Stimulated activated CD8-positive, alpha-beta memory T cell treated with anti-CD3 and anti-CD28 coated beads, Interleukin-4, amount 100 ng/mL, for 1 hour (primary cell): ENCODE measurements at places on chromosomes 3 and 15.

- DNase-seq = no peak
These were observed 279.1 kb upstream of the ICE2 start for GRCh38 chr15:60757831-60758570.

GRCh38 chr3:58824285-58824684 lies 157.7 kb upstream of the FAM3D start:
- no peak for DNase-seq

GRCh38 chr3:22608093-22608492 lies 595.0 kb upstream of the UBE2E2 start:
- no peak for DNase-seq

GRCh38 chr3:16251316-16252085 lies 13.2 kb downstream of the DPH3 start:
- no peak for DNase-seq

DNA sequence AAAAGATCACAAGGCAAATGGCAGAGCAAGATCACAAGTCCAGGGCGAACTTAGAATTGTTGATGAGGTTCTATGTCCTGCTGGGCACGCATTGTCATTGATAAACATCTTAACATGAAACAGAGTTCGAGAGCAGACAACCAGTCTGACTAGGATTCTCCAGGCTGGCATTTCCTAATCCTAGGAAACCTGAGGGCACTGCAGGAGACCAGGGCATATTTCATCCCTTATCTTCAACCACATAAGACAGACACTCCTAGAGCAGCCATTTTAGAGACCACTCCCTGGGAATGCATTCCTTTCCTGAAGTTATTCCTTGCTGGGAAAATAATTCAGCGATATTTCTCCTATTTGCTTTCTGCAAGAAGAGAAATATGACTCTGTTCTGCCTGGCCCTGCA lies 1199.9 kb downstream of the SI start:
- no peak for DNase-seq

- DNase-seq = no peak
These were observed 150.5 kb downstream of the MINAR1 start for GRCh38 chr15:79582650-79583049.

DNA sequence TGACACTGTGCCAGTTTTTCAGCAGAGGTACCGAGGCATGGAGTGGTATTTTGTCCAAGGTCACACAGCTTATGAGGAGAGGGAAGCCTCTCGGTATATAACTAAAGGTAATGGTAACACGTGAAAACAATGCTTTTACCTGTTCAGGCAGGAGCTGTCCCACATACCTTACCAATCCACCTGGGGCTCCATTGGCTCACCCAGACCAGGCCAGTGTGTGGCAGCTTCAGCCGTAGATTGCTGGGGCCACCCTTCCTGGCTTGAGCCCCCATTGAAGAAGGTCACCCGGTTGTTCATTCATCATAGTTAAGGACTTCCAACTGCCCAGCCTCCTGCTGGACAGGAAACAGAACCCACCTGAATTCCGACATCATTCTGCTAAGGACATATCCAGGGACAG lies 9.2 kb upstream of the RPP14 start:
- no peak for DNase-seq

DNA sequence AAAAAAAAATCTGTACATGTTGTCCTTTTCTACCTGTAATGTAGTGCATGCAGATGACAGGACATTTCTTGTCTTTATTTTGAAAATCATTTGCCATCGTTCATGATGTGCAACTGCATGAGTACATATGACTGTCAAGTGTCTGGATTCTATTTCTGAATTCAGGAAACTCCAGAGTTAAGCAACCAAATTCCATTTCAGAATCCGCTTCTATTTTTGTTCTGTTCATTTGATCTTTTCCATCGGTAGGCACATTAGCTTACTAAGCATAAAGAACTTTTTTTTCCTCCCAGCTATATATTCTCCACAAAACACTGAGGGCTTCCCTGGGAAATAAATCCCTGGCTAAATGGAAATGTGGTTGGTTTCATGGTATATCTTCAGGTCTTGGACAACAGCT lies 365.6 kb downstream of the PTPRG start:
- DNase-seq = no peak

- DNase-seq = no peak
These were observed 49.5 kb upstream of the SEC13 start for GRCh38 chr3:10370429-10370828.

DNA sequence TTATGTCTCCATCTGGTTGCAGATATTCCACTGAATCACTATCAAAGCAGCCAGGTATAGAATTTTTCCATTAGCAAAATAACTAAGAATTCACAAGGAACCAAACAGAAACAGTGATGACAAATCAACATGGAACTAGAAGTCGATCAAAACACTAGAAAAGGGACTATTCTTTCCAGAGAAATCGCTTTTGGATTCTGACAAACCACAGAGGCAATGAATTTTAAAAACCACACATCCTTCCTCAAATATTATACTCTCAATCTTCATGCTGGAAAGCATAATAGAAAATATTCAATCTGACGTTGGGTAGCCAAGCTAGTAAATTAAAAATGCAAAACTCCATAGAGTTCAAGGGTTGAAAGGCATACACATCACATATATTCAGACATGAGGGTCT lies 93.2 kb upstream of the PPIB start:
- DNase-seq = no peak

DNA sequence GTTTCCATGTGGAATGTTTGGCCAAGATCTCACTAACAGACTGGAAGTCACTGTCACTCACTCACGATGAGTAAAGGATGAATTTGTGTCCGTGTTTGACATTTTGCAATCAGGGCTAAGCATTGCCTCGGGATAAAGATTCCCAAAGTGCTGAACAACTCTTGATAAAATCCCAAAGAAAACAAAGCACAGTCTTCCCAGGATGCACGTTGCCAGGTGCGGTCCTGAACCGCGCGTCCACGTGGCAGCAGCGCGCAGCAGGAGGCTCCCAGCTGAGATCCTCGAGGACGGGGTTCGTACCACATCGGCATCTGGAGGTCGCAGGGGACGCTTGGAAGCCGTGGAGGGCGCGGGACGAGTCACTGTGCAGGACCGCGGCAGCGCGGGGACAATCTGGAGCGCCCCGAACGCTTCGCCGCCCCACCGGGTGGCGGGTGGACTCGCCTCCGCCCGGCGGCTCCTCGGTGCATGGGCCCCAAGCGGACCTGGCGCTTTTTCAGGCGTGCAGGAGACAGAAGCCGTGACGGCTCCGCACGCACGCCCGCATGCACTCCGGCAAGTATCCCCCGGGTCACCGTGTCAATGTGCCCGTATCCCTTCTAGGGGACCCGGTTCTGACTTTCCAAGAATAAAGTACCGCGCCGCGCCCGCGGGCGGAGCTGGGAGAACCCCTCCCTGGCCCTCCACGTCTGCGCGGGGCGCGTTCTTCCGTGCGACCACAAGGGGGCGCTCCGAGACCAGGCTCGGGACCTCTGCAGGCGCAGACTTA lies 17.7 kb downstream of the CPN2 start:
- peak; percentile 76 for DNase-seq

GRCh38 chr3:129942296-129942695 lies 32.2 kb upstream of the TRH start:
- no peak for DNase-seq

- no peak for DNase-seq
These were observed 32.4 kb upstream of the SLC6A6 start for GRCh38 chr3:14369675-14370669.

DNA sequence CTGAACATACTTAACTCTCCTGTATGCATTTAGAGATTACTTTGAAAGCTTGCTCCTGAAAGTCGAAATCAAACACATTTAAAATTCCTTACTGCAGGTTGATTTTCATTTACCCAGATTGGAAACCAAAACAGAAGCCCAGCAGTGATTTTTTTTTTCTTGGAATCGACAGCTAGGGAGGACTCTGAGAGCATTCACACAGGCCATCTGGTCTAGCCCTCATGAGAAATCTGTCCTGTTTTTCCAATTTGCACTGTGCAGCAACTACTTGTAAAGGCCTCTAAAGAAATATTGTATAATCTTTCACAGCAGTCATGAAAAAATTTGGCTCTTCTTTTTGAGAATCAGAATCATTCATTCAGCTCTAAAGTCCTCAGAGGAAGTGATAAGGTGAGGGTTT lies 179.2 kb downstream of the KCNAB1 start:
- no peak for DNase-seq

- no peak for DNase-seq
These were observed 31.7 kb upstream of the SRP14 start for GRCh38 chr15:40070608-40071218.

- no peak for DNase-seq
These were observed 172.6 kb upstream of the CHL1 start for GRCh38 chr3:24006-24405.

DNA sequence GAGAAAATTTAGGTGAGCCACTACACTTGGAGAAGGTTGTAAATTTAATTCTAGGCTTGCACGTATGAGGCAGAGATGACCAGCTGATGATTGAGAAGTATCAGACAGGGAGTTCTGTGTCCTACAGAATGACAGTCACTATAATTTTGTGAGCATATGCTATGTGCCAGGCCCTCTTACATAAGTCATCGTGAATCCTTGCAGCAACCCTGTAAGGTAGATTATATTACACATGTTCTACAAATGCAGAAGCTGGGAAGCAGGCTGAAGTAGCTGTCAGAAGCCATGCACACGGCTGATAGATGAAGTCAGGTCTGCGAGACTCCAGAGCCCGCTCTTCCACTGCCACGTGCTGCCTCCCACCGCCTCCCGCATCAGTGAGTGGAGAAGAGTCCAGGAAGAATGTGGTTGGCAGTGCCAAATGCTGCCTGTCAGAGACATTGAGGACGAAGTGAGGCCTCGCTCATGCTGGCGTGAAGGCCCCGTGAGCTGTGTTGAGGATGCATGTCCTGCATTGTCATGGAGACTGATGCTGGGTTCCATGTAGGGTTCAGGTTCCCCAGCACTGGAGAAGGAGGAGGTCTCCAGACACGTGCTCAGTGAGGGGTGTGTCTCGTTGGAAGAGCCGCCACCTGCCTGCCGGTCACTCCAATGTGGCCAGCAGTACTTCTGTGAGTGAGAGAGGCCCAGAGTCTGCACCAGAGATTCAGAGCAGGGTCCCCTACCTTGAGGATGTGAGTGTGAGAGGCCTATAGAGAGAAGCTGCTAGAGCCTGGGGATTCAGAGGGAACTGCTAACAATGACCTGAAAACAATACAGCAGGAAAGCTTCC lies 123.3 kb upstream of the PLXNA1 start:
- DNase-seq = no peak

DNA sequence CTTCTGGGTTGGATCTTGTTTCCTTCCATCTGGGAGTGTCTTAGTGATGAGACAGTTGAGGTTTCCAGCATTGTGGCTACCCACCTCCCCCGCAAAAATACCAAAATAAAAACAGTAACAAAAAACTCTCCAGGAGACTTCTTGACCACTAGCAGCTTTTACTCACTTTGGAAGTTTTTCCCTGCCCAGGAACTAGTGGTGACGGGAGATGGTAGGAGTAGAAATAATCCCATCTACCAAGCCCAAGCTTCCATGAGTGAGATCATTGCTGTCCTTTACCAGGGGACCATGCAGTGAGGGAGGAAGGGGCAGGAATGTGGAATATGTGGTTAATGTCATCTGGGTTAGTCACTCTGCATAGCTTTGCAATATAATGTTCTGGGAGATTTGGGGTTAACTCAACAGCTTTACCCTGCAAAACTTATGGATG lies 187.7 kb downstream of the ITPR1 start:
- no peak for DNase-seq

- no peak for DNase-seq
These were observed 4.4 kb upstream of the DLG1 start for GRCh38 chr3:197302696-197303341.

GRCh38 chr3:53583161-53583690 lies 88.8 kb downstream of the CACNA1D start:
- no peak for DNase-seq

DNA sequence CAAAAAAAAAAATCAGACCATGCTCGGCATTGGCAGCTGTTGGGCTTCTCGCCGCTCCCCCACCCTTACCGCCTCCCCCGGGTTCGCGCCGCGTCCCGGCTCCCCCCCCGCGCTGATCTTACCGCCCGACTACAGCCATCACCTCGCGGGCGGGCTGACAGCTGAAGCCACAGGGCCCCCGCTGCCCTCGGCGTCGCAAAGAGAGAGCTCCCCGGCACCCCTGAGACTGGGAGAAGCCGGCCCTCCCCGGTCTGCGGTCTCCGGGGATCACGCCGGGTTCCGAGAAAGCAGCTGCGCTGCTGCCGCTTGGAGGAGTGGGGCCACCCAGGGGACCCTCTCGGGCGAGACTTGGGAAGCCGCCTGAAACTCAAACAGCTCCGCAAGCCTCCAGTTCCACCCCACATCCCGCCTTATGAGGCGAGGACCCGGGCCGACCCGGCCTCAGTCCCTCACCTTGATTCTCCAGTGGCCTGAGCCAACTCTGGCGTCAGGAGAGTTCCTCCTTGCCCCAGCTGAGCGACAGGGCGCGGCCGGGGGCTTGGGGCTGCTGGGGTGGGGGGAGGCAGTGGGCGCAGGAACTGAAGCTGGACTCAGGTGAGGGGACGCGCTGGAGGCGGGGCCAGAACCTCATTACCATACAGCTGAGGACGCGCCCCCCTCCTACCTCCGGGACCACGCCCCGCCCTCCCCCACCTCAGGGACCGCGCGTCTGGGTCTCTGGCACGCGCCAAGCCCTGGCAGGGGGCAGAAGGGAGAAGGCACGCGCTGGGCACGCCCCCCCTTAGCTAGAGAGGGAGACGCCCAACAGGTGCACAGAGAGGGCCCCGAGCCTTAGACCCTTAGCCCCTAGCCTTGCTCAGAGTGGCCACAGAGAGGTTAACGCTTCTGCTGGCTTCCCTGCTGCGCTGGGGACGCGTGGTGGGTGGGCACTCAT lies 1.0 kb upstream of the DLL4 start:
- no peak for DNase-seq

DNA sequence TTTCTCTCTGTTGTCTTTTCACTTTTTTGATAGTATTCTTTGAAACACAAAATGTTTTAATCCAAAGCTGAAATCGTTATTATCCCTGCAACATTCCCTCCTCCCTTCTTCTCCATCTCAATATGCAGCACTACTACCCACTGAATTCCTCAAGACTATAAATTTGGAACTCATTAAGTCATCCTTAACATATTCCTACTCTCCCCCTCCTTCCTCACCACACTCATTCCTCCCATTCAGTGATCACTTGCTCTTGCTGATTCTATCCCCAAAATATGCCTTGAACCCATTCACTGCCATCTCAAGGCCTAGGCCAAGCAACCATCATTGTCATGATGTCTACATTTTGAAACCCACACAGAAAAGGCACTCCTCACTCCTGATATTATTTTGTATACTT lies 2.4 kb upstream of the PIK3R4 start:
- DNase-seq = no peak

GRCh38 chr15:28936081-28936480 lies 50.3 kb downstream of the APBA2 start:
- no peak for DNase-seq

GRCh38 chr3:159260049-159260662 lies 458.3 kb downstream of the MFSD1 start:
- no peak for DNase-seq

GRCh38 chr3:64856977-64857516 lies 169.2 kb upstream of the ADAMTS9 start:
- DNase-seq = no peak
